AG04450 (cell line): ENCODE measurements at places on chromosomes 12 and 14.

GRCh38 chr14:92785667-92786426 is 8.3 kb upstream of the GOLGA5 start:
- peak; percentile 72 for DNase-seq

DNA sequence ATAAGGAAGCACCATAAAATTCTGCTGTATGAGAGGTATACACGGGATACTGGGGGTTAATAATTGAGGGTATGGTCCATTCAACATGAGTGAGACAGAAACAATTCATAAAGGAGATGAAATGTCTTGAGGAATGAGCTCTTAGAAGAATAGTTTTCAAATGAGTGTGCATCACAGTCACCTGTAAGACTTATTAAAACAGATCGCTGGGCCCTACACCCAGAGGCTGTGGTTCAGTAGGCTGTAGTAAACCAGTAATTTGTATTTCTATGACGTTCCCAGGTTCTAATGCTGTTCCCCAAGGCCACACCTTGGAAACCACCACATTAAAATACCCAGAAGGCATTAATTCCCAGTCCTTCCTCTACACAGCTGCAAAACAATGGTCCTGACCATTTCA is 49.6 kb downstream of the CAND1 start:
- DNase-seq = no peak

- DNase-seq = no peak
These were observed 62.6 kb downstream of the ELK3 start for GRCh38 chr12:96256672-96257361.

DNA sequence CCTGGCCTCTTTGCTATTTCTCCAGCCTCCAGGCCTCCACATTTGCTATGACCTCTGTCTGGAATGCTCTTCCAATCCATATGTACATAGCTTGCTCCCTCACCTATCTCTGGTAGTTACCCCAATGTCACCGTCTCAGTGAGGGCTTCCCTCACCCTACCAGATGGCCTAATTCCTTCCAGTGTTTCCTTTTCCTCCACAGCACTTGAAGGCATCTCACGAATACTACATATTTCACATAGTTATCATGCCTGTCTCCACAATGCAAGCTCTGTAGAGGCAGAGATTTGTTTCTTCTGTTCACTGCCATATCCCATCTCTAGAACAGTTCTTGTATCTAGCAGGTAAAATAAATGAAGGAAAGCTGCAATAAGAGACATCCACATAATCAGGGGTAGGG is 21.3 kb upstream of the HSP90B1 start:
- DNase-seq = no peak

GRCh38 chr12:115697340-115697739 is 580.2 kb downstream of the MED13L start:
- no peak for DNase-seq

DNA sequence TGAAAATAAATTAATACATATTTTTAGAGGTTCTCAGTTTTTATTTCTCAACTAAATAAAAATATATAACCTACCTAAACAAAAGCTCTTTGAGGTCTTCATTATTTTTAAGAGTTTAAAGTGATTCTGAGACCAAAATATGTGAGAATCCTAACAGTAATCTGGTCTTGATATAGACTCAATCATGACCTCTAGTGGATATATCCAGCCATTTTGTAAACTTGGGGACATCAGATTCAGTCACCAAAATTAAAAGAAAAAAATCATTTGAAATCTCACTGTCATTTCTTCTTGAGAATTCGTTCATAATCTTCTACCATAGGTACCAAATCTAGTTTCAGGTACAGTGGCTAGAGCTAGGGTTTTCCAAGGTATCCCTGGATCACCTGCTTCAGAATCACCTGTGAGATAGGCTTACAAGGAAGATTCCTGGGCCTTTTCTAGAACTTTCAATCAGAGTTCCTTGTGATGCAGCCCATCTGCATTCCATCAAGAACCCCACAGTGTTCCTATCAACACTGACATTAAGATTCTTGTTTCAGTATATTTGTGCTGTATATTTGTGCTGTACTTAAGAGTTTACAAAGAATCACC is 214.9 kb downstream of the ADAMTS20 start:
- DNase-seq = no peak

DNA sequence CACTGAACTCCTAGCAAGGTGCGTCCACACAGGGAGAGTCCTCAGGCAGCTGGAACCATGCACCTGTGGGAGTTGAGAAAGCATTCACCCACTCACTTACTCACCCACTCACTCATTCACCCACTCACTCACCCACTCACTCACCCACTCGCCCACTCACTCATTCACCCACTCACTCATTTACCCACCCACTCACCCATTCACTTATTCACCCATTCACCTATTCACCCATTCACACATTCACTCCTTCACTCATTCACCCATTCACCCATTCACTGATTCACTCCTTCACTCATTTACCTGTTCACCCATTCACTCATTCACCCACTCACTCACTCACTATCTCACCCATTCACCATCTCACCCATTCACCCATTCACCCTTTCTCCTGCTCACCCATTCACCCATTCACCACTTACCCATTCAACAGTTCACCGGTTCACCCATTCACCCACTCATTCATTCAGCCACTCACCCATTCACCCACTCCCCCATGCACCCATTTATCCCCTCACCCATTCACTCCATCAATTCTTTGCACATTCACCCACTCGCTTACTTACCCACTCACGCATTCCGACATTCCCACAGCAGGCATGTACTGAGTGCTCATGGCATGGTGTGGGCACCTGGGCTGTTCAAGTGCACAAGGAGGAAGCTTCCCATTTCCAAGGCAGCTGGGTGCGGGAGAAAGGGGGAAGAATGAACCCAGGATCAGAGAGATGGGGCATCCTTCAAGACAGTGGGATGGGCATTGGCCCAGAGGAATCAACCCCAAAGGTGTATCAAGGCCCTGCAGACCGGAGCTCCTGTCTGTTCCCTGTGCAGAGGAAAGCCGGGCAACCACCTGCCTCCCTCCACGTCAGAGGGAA is 135.2 kb upstream of the C14orf180 start:
- no peak for DNase-seq

GRCh38 chr14:98904677-98905076 is 367.3 kb downstream of the BCL11B start:
- no peak for DNase-seq

DNA sequence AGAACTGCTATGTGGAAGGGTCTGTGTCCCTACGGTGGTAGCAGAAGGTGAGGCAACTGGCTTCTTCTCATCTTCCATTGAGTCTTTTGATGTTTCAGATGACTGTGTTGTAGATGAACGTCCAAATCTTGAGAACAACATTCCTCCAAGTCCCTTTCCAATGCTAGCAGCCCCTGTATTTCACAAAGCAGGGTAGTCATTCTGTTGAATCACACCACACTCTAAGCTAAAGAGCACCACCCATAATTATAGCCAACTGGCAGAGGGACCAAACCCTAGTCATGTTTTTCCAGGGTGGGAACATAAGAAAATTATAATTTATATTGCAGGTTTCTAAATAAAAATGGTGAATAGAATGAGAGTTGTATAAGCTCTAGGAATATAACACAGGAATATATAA is 98.7 kb downstream of the DDHD1 start:
- DNase-seq = no peak

DNA sequence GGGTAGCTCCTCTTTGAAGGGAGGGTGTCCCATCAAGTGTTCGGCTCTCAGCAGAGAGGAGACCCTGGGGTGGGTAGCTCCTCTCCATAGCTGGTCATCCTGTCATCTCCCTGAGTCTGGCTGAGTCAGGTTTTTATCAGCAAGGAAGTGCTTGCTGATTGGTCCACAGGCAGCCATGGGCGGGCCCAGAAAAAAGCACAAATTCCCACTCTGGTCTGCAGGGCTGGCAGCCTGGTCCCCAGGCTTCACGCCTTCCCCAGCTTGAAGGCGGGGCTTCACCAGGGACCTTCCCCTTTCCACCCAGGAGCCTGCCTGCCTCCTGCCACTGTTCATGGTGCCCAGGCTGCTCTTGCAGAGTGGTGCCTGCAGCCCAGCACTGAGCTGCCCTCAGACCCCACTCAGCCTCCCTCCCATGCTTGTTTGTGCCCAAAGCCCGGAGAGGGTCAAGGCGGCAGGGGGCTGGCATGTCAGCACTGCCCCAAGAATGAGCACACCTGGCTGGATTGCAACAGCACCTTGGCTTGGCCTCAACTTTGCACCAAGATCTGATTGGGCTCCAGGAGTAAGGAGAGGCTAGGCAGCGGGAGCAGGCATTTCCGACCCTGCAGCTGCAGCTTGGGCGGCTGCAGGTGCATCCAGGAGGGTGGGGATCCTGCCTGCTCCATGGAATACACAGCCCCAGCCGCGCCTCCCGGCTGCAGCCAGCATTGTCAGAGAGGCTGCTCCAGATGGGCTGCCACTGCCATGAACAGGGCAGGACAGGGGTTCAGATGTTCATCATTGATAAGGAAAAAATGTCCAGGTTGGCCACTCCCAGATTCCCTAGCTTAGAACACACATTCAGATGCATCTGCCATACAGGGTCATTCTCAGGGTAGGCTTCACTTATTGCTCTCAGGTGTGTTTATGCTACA is 22.0 kb upstream of the WDR89 start:
- no peak for DNase-seq

DNA sequence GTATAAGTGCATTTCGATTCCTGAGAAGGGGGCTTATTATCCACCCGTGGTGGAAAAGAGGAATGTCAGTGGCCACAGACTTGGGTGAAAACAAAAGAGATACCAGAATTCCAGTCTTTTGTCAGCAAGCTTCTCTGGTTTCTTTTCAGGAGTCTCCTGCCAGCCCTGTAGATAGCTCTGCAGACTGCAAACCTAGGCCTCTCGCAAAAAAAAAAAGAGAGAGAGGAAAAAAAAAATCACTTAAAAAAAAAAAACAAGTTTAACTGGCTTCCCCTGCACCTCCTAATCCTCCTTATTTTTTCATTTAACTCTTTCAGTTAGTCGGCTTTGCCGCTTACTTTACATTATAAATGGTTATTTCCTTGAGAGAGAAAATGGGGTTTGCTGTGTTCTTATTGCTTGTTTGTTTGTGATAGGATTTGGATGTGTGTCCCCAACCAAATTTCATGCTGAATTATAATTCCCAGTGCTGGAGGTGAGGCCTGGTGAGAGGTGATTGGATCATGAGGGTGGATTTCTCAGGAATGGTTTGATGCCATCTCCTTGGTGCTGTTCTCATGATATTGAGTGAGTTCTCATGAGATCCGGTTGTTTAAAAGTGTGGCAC is 170.0 kb downstream of the BCL11B start:
- no peak for DNase-seq

DNA sequence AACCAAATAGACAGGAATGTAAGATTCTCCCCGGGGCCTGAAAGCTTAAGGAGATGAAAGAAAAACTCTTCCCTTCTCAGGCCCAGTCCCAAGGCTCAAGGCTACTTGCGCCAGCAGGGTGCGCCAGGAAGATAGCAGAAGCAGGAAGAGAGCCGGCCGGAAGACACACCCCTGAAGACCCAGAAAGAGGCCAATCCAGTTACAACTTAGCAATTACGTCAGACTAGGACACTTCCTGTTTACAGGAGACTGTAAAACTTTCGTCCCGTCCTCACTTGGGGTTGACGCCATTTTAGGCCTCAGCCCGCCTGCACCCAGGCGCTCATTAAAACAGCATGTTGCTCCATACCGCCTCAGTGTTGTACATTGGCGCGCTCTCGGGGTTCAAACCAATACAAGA is 9.4 kb downstream of the COX16 start:
- no peak for DNase-seq

GRCh38 chr12:24561882-24562770 is 386.8 kb downstream of the BCAT1 start:
- no peak for DNase-seq

GRCh38 chr14:106318700-106319099 is 792.3 kb downstream of the TMEM121 start:
- no peak for DNase-seq

- DNase-seq = no peak
These were observed 229.7 kb downstream of the TTC6 start for GRCh38 chr14:37824939-37825712.

DNA sequence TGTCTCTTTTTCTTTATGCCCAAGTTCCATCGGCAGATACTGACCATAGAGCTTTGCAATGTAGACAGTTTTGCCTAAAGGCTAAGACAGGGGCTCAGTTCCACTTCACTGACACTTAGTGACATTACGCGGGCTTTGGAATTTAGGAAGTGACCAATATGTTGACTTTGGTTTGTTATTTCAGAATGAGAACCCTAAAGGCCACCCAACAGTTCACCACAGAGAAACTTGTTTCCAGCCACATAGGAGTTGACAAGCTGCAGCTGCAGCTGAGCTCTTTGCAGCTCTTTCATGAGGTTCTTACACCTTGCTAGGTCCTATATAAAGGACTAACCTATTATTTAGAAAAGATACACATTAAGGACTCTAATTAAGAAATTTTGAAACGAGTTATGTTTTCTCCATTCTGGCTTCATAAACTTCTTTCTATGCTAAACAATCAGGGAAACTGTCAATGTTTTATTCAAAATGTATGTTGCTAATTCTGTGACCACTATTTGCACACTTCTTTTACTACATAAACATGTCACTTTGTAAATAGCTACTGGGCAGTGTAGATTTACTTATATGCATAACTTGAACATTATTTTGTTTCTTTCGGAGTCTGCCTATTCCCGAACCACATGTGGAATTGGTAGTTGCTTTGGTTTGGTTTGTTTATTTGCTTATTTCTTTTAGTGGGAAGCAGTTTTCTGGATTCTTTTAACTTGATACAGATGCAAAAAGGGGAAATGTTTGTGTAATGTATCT is 18.5 kb upstream of the KLRD1 start:
- DNase-seq = no peak

GRCh38 chr14:72613975-72614319 is 280.0 kb downstream of the DPF3 start:
- no peak for DNase-seq

DNA sequence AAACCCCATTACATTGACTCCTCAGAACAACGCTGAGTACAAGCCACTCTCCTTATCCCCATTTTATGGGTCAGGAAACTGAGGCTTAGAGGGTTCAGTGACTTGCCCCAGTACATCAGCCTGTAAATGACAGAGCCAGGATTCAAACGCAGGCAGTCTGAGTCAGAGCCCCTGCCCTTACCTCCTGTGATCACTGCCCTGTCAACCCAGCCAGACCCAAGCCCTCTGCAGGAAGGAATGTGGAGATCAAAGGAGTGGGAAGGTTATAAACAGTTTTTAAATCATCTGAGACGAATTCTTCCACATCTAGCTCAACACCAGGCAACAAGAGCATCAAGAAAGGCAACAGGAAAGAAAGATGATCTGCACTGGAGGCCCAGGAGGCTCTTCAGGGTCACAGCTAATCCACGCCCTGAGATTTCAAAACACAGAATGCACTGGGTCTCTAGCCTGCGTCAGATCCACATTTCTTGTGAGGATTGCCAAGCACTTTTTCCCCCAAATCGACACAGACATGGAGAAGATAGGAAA is 38.5 kb downstream of the SPTB start:
- peak; percentile 26 for DNase-seq

GRCh38 chr14:26199590-26200370 is 398.1 kb downstream of the NOVA1 start:
- DNase-seq = no peak
